ENCODE measurements at places on chromosomes 4 and X.

DNA sequence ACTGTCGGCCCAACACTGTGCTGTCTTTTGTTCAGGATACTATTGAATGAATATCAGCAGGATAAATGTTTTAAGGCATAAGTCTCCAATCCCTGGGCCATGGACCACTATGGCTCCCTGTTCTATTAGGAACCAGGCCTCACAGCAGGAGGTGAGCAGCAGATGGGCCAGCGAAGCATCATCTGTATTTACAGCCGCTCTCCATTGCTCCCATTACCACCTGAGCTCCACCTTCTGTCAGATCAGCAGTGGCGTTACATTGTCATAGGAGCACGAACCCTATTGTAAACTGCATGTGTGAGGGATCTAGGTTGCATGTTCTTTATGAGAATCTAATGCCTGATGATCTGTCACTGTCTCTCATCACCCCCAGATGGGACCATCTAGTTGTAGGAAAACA lies 3.7 kb upstream of the APLN start:
- DNase-seq, result no peak

DNA sequence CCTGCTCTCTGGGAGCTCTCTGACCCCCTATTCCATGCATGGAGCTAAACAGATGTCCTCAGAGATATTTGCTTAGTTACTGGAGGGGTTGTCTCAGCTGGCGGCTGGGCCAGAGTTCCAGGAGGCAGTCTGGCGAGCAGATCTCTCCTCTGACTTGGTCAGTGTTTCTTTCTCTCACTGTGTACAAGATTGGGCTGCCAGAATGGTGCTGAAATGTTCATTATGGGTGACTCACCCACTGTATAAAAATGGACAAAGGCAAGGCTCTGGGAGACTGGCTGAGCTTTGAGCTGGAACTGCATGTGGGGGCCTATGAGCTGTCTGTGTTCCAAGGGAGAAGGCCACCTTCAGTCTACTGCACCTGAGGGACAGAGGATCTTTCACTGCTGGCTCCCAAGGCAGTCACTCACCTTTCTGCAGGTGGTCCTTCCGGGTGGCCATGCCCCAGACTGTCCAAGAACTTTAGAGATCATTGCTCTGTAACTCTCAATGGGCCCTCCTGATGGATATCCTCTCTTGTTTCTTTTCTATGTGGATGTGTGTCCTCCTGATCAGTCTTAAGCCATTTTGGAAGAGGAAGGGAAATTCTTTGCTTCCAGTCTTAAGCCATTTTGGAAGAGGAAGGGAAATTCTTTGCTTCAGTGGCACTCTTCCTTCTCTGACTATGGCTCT lies 88.2 kb downstream of the CFAP299 start:
- no peak for DNase-seq

- DNase-seq, result no peak
Observed at GRCh38 chr4:41280010-41280409, 23.3 kb downstream of the UCHL1 start.

DNA sequence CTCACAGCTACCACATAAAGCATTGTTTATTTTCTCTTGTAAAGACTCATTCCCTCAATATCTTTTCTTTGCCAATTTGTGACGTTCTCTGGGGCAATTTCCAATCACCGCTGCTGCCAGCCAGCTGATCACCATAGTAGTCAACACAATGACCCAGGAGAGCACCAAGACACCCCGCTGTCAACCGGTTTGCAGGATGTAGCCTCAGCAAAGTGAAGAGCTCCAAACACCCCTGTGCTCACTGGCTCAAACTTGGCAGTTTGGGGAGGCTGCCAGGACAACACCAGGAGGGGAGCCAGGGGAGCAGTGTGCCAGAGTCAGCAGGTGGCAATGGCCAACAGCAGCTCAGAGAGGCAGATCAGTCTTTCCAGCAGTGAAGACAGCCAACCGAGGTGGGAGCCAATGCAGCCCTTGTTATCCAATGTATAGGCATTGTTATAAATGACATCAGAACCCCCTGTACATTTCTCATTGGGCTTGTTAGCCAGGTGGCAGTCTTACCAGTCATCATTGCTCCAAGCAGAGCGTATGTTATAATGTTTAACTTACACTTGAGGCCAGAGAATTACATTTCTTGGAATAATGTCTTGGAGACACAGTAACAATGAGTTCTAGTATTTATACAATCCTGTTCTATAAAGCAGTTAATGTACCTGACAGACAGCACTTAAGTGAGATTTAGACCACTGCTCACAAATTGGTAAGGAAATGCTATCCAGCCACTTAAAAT lies 274.9 kb upstream of the GK2 start:
- DNase-seq, result no peak

DNA sequence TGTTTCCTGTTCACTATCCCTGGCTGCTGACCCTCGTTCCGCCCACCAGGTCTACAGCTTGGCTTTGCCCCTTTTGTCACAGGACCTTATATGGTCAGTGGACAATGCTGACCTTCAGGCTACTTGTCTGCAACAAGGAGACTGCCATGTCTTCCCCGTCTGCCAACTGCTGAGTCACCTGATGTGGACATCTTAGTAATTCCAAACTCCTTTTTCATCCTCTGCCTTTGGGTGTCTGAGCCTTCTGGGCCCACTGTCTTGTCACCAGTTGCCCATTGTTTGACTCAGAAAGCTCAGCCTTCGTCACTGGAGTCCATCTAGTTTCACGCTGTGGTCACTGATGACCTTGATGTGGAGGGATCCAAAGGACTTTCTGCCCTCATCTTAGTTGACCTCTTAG lies 30.2 kb downstream of the GPRIN3 start:
- no peak for DNase-seq

DNA sequence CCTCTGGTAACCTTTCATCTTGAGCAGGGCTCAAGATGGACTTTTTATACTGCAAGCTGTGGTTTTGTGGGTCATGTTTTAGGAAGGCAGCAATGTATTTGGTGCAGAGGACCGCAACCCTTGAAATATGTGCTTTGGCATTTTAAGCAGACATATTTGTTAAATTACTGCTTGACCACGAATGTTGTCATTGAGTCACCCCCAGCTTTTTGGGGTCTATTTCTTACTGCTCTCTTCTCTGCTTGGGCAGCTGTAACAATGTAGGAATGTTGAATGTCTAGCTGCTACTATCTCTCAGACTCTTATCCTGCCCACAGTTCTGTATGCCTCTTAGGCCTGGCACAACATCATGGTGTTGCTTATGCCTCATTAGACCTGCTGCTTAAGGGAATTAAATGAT lies 6.0 kb downstream of the RBPJ start:
- DNase-seq, result no peak

GRCh38 chrX:154661170-154661569 lies 7.8 kb upstream of the CTAG2 start:
- DNase-seq, result no peak

DNA sequence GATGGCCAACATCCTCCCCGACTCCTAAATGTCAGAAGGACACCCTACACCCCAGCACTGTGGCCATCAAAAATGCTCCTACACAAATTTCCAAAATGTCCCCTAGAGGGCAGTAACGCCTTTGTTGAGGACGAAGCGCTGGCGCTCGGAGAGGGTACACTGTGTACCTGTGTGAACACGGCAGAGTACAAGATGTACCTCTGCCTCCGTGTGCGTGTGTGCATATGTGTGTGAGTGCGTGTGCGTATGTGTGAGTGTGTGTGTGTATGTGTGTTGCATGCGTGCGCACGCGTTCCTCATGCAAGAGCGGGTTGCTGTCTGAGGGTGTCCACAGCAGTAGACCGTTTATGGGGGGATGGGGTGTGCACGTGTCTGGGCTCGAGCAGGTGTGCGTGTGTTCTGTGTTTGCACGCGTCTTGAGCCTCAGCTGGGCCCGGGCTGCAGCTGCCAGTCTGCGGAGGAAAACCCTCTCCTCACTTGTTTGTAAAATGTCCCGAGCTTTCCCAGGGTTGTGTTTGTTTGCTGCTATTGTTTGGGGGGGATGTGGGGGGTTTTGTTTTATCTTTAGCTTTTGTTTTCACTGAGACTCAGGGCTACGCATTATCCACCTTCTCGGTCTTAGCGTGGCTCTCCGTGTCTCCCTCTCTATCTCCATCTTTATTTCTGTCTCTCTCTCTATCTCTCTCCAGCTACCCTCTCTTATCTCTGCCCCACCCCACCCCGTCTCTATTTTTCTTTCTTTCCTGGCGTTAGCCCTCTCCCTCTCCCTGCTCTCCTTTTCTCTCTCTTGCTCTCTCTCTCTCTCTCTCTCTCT lies 10.4 kb upstream of the TSPYL2 start:
- DNase-seq, result peak; percentile 83

- DNase-seq, result no peak
Observed at GRCh38 chrX:124358800-124359383, 12.5 kb downstream of the SH2D1A start.

GRCh38 chr4:113106108-113106507 lies 56.7 kb downstream of the ANK2 start:
- peak; percentile 55 for DNase-seq

DNA sequence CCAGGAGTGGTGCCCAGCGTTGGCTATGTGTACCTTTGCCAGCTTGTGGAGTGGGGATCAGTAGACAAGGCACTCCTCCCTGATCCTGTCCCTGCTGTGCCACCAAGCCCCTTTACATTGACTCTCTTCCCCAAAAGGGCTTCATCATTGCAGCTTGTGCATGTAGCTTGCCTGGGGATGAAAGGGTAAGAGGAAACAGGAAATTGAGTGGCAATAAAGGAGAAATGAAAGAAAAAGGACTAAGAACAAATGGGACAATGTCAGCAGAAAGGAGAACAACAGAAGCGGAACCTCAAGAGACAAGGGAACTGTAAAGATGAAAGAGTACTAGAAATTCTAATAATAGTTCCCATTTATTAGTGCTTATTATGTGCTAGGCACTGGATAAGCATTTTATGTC lies 8.7 kb upstream of the IL13RA1 start:
- DNase-seq, result no peak

- no peak for DNase-seq
Observed at GRCh38 chr4:163932504-163932903, 438.0 kb downstream of the TMA16 start.

- DNase-seq, result no peak
Observed at GRCh38 chr4:153387981-153388380, 43.5 kb downstream of the MND1 start.

Measured in small intestine (tissue), 16 donors.